Stimulated activated CD4-positive, alpha-beta T cell treated with anti-CD3 and anti-CD28 coated beads, Interleukin-4, amount 100 ng/mL, for 24 hours (primary cell): ENCODE measurements at places on chromosomes 4 and X.

GRCh38 chr4:177759729-177760128 is 317.5 kb upstream of the AGA start:
- DNase-seq = no peak

GRCh38 chr4:52052475-52052780 is 1.3 kb downstream of the SPATA18 start:
- DNase-seq = no peak

DNA sequence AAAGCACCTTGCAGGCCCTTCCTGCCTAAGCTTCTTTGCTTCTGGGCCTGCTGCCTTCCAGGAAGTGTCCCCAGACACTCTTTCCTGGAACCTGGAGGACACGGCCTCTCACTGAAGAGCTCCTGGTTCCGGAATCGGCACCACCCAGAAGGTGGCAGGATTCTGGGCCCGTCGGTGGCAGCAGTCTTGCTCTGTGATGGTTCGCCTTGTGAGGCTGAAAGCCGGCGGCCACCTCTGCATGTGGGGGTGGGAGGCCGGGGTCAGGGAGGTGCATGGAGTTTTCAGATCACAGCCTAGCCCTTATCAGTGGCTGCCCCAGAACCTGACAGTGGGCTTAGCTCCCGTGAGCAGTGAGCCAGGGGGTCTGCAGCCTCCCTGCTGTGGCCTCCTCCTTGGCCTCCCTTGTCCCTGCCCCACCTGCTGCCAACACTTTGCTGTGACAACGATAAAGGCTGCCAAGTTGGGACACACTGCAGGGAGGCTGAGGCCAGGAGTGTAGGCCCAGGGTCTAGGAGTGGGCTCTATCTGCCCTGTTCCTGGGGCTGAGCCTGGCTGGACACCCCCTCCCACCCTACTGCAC is 30.8 kb upstream of the GPR78 start:
- DNase-seq = no peak

DNA sequence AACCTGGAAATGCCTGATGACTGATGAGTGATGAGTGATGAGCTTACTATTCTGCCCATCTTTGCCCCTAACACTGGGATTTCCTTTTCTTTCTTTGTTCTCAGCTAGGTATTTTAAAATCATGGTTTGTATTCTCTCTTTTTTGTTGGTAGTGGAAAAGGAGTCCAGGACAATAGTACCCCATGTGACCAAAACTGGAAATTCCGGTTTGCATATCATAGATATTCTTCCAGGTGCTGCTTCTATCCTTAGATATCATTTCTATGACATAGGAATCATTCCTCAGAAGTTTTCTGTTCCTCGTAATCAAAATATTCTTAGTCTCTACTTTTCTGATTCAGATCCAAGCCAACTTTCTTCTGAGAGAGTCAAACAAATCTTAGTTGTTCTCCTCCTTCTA is 320.5 kb upstream of the TET2 start:
- no peak for DNase-seq

GRCh38 chr4:23770011-23770410 is 119.8 kb downstream of the PPARGC1A start:
- DNase-seq = no peak

GRCh38 chrX:23644744-23645143 is 22.5 kb upstream of the PRDX4 start:
- DNase-seq = no peak
